GM23248 (cell line): ENCODE measurements at places on chromosomes 11 and 22. TPM values are rescaled to one million over a fixed set of nuclear protein-coding genes. Genes with fewer than 3 reads are reported as not detected.

The PTS gene
- total RNA-seq = 33.9 and 36.5 TPM in 2 replicates

The HBG2 gene
- not detected in 2 replicates for total RNA-seq

DNA sequence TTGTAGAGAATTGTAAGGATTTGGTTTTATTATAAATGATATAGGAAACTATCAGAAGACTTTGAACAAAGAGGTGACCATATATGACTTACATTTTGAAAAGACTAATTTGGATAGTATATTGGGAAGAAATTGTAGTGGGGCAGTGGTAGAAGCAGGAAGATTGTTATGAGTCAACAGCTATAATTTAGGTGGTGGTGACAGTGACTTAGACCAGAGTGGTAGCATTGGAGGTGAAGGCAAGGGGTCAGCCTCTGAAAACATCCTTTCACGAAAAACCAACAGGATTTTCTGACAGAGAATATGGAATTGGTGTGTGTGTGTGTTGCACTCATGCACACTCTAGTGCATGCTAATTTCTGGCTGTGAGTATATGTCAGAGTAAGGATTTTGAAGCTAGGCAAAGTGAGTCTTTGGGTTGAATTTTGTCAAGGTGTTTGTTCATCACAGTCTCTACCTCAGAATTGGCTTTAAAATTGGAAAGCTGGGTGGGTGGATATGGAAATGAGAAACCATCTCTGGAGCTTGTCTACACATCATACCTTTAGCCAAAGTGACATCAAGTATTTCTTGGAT lies 8.2 kb upstream of the HBE1 start:
- no peak overlapping the region for H3K27ac ChIP-seq
- DNase-seq = no peak
- no peaks in the 10 kb centered on the region for H3K27me3 ChIP-seq
- no peaks in the 10 kb centered on the region for H3K36me3 ChIP-seq
- no peak overlapping the region for H3K4me3 ChIP-seq

The ASPHD2 gene
- total RNA-seq = 1.4 and 1.8 TPM in 2 replicates

The CD3D gene
- not detected in 2 replicates for total RNA-seq

- H3K27ac ChIP-seq = peak overlapping the region; percentile 49
- H3K4me3 ChIP-seq = no peak overlapping the region; the same call in 1 of the 2 replicates
- H3K4me1 ChIP-seq = peaks cover 11% of the 10 kb centered on the region
- H3K27me3 ChIP-seq = no peaks in the 10 kb centered on the region
- DNase-seq = peak; percentile 88
These were observed 9.1 kb upstream of the ZBED5 start for GRCh38 chr11:10866893-10867331.

DNA sequence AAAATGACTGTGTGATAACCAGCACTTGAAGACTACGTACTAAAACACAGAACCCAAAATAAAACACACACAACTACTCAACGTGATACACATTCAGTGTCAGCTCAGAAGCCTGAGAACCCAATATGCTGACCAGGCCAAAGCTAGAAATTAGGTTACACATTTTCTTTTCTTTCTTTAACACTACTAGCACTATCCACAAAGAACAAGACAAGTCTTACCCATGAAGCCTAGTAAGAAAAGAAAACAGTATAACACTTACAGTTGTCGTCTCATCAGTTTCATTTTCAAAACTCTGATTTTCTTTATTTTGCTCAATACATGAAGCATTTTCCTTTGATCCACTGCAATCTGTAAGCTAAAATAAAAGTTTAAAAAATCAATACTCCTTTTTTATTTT lies 472.9 kb downstream of the DLG2 start:
- no peak overlapping the region for H3K27ac ChIP-seq
- H3K4me1 ChIP-seq = no peaks in the 10 kb centered on the region
- H3K4me3 ChIP-seq = no peak overlapping the region
- no peaks in the 10 kb centered on the region for H3K36me3 ChIP-seq

GRCh38 chr11:131640320-131640719 lies 269.9 kb downstream of the NTM start:
- H3K4me3 ChIP-seq = no peak overlapping the region
- H3K27me3 ChIP-seq = no peaks in the 10 kb centered on the region
- H3K27ac ChIP-seq = no peak overlapping the region
- no peaks in the 10 kb centered on the region for H3K4me1 ChIP-seq
- no peak for DNase-seq

DNA sequence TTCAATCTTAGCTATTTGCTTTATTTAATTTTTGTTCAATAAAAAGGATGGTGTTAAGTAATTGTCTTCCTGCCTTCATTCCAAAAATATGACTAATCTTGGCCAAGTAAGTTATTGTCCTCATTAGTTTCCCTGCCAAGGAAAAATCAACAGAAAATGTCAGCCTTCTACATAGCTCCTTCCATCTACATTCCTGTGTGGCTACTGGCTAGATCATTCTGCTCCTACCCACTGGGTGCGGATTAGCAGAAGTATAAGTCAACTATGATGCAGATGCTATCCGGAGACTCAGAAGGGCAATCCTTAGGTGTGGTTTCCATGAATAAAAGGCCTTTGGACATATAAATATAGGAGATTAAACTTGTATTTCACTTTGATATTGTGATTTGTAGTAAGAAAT lies 154.4 kb downstream of the SBF2 start:
- peak overlapping the region; percentile 84 for H3K27ac ChIP-seq
- H3K27me3 ChIP-seq = no peaks in the 10 kb centered on the region
- no peaks in the 10 kb centered on the region for H3K36me3 ChIP-seq
- peak; percentile 87 for DNase-seq

DNA sequence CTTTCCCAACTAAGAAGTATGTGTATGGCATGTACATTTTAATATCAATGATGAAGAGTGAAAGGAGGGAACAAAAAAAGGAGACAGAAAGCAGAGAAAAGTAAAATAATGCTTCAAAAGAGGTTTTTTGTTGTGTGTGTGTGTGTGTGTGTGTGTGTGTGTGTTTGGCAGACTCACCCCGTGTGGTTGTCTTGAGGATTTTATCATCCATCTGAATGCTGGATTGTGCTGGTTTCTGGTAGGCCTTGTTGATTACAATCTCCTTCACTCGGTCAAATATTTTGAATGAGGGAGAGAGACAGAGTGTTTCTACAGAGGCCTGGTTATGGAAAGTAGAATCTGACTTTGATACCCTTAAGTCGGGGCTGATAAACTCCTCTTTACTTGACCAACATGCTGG lies 128.5 kb downstream of the ENTHD1 start:
- no peak overlapping the region for H3K4me3 ChIP-seq
- H3K4me1 ChIP-seq = no peaks in the 10 kb centered on the region
- H3K27me3 ChIP-seq = peaks cover 67% of the 10 kb centered on the region
- no peaks in the 10 kb centered on the region for H3K36me3 ChIP-seq
- no peak overlapping the region for H3K27ac ChIP-seq
- DNase-seq = no peak

The OR4C16 gene
- not detected in 2 replicates for total RNA-seq

DNA sequence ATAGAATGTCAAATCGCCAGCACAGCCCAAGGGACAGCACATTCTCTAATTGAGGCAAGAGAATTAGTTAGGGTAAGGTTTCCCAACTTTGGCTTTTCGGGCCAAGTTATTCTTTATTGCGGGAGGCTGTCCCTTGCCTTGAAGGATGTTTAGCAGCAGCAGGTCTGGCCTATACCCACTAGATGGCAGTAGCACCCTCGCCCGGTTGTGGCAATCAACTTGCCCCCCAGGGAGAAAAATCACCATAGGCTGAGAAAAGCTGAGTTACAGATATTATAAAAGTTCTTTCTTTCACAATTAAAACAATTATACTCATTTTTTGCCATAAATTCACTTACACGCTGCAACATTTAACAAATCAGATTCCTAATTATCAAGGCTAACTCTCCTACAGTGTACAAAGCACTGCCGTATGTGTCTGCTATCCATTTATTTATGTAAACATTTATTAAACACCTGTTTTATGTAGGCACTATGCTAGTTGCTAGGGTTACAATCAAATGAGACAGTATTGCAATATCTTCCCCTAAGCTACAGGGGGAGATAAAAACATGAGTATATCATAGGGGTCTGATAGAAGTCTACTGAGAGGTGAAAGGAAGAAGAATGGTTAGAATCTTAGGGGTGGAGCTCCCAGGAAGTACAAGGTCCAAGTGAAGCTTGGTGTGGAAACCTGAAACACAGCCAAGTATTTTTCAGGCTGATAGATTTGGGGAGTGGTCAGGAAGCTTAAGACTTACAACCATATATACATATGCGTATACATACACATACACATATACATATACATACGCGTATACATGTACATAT lies 452.3 kb downstream of the RAB38 start:
- no peak overlapping the region for H3K27ac ChIP-seq
- no peaks in the 10 kb centered on the region for H3K4me1 ChIP-seq
- no peaks in the 10 kb centered on the region for H3K36me3 ChIP-seq
- no peaks in the 10 kb centered on the region for H3K27me3 ChIP-seq
- H3K4me3 ChIP-seq = no peak overlapping the region

DNA sequence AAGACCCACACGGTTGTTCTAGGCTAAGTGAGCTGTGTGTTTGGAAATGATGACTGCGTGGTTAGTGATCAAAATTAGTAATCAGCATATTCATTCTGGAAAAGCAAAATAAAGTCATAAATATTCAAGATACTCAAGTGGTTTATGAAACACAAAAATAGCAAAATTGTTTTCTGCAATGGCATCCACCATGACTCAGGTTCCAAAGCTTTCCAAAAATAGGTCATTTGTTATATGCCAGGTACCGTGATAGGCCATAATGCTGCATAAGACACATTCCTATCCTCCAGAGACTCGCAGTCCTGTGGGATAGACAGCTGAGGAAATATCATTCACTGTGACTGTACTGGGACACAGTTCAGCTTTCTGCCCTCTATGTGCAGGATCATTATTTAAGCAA lies 2.4 kb upstream of the ATL3 start:
- no peak overlapping the region for H3K4me3 ChIP-seq
- H3K27me3 ChIP-seq = no peaks in the 10 kb centered on the region
- H3K4me1 ChIP-seq = peaks cover 35% of the 10 kb centered on the region
- peak overlapping the region; percentile 63 for H3K27ac ChIP-seq
- DNase-seq = peak; percentile 72
- H3K36me3 ChIP-seq = no peaks in the 10 kb centered on the region

The DUSP8 gene
- total RNA-seq = 0.11 TPM in 1 of 2 replicates, not detected in the other

The RAB30 gene
- total RNA-seq = 9.7 and 10.6 TPM in 2 replicates

The SLC7A4 gene
- not detected in 2 replicates for total RNA-seq

DNA sequence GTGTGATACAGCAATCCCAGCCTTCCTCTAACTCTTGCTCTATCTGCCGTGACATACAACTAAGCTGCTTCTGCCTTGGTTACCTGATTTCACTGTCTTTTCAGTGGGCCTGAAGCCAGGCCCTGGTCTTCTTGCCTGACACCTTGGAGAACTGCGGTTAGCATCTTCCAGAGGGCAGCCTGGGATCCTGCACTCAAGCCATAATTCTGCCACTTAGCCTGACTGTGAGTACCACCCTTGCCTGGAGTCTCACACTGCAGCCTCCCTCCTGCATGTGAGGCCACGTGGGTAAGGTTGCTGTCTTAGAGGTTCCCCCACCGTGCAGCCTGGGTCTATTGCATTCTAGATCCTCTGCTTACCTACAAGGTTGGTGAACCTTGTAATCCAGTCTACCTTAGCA lies 35.8 kb downstream of the USP35 start:
- no peaks in the 10 kb centered on the region for H3K36me3 ChIP-seq
- H3K4me3 ChIP-seq = no peak overlapping the region
- no peaks in the 10 kb centered on the region for H3K4me1 ChIP-seq
- H3K27me3 ChIP-seq = no peaks in the 10 kb centered on the region

The OR51B4 gene
- total RNA-seq = not detected in 2 replicates

DNA sequence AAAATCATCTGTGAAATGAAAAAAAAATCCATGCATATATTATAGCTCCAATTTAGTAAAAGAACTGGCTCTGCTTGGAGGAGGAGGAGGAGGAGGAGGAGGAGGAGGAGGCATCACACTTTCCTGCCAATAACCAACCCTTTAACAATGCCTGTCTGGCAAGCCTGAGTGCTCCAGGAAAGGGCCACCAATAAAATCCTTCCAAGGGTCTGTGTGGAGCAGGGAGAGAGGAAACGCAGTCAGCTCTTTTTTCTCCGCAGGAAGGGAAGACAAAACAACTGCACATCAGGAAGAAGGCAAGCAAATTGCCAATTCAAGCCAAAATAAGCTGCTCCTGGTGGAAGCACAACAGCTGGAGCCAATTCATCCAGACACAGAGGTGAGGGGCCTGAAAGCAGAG lies 139.0 kb downstream of the KCNC1 start:
- no peaks in the 10 kb centered on the region for H3K36me3 ChIP-seq
- H3K4me3 ChIP-seq = no peak overlapping the region
- H3K27ac ChIP-seq = no peak overlapping the region

- H3K4me1 ChIP-seq = no peaks in the 10 kb centered on the region
- H3K27ac ChIP-seq = no peak overlapping the region
- H3K36me3 ChIP-seq = no peaks in the 10 kb centered on the region
- H3K4me3 ChIP-seq = no peak overlapping the region
- DNase-seq = no peak
- H3K27me3 ChIP-seq = no peaks in the 10 kb centered on the region
These were observed 7.6 kb upstream of the CYP2D6 start for GRCh38 chr22:42138122-42138770.

DNA sequence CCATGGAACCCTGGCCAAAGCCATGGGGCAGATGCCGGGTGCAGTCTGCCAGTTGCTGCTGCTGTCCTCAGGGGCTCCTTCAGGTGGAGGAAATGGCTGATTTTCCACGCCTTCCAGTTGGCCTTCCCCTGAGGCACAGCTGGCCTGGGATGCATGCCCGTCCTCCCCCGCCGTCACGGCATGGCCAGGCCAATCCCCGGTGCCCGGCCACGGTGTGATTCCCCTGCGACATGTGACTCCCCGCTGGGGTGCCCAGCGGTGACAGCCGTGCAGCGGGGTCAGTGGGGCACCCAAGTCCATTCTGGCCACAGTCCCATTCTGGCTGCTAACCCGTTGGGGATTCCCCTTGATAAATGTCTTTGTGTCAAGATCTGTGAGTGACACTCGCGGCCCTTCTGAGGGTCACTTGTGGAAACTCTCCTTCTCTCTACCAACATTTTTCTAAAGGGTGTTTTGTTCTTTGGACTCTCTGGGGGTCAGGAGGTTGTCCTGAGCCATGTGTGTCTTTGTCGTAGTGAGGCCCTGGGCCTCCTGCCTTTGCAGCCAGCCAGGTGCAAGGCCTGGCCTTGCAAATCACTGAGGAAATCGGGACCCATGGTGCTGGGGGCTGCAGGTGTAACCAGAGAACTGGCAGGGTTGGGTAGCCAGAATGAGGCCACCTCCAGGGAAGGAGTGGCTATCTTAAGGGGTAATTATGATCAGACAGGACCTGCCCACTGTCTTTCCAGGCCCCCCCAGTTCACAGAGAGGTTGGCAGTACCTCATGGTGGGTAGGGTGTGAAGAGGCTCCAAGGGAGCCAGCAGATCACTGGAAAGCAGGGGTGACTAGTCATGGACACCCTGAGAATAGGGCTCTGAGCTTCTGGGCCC lies 37.1 kb downstream of the KCNQ1OT1 start:
- no peaks in the 10 kb centered on the region for H3K36me3 ChIP-seq
- peaks cover 5% of the 10 kb centered on the region; the same call in 1 of the 2 replicates for H3K27me3 ChIP-seq
- no peaks in the 10 kb centered on the region for H3K4me1 ChIP-seq
- no peak for DNase-seq
- no peak overlapping the region for H3K4me3 ChIP-seq

The KLHL35 gene
- total RNA-seq = 10.5 and 13.0 TPM in 2 replicates

The OTOG gene
- total RNA-seq = not detected in 2 replicates
